Esophagus squamous epithelium (tissue), 5 donors: ENCODE measurements at places on chromosomes 5 and 9.

GRCh38 chr5:19782566-19782965 is 205.4 kb downstream of the CDH18 start:
- H3K4me3 ChIP-seq, result no peak overlapping the region
- no peak for DNase-seq
- no peaks in the 10 kb centered on the region for H3K36me3 ChIP-seq
- H3K27me3 ChIP-seq, result no peaks in the 10 kb centered on the region
- H3K4me1 ChIP-seq, result no peaks in the 10 kb centered on the region
- no peak overlapping the region for H3K27ac ChIP-seq

DNA sequence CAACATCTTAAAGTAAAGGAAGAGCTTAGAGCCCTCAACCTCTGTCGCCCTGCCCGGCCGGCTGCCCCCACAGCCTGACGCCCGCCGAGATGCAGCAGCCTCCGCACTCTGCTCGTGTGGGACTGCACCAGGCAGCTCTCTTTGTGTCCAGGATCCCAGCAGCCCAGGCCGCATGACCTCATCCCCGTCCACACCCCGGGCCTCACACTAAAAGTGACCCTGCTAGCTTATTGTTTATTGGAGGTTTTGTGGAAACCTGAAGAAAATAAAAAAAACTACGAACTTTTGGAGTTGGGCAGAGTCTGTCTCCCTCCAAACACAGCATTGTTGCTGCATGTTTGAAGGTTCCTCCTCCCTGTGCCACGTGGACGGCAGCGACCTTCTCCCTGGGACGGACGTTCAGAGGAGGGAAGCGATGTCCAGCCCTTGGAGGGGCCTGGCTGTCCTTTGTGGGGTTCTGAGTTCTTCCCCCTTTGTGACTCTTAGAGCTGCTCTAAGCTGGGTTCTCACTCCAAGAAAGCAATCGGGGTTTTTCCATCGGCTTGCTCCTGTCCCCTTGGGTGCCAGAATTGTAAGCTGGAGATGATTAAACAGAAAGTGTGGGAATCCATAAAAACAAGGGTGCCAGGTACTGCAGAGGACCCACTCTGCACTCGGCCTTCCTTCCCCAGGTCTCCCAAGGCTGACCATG is 103.5 kb upstream of the COL5A1 start:
- peak overlapping the region; percentile 78 for H3K27ac ChIP-seq
- no peak for DNase-seq
- H3K36me3 ChIP-seq, result no peaks in the 10 kb centered on the region

DNA sequence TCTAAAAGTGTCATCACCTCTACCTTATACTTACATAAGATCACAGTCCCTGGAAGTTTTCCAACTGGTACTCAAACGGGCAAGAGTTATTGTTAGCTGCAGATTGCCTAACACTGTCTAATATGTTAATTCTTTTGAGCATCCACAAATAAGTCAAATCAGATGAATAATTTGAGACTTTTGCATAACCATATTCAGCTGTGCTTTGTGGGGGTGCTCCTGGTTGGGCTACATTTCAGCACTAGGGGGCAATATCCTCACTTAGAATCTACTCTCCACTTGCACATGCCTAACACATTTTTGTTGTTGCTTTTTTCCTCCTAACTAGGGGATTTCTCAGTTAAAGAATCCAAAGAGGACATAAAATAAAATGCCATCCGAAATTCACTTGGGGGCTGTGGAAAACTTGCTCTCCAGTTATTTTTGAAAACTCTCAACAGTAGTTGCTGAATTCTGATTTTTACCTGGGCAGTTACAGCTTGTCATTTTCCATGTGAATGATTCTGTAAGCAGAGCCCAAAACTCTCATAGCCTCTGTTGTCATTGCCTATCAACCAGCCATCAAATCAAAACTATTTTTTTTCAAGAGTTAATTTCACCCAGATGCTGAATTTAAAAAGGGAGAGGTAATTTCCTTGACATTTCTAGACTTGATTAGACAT is 71.5 kb downstream of the TRIM36 start:
- H3K27ac ChIP-seq, result no peak overlapping the region
- no peak for DNase-seq
- H3K27me3 ChIP-seq, result no peaks in the 10 kb centered on the region
- H3K36me3 ChIP-seq, result no peaks in the 10 kb centered on the region
- no peaks in the 10 kb centered on the region for H3K4me1 ChIP-seq

DNA sequence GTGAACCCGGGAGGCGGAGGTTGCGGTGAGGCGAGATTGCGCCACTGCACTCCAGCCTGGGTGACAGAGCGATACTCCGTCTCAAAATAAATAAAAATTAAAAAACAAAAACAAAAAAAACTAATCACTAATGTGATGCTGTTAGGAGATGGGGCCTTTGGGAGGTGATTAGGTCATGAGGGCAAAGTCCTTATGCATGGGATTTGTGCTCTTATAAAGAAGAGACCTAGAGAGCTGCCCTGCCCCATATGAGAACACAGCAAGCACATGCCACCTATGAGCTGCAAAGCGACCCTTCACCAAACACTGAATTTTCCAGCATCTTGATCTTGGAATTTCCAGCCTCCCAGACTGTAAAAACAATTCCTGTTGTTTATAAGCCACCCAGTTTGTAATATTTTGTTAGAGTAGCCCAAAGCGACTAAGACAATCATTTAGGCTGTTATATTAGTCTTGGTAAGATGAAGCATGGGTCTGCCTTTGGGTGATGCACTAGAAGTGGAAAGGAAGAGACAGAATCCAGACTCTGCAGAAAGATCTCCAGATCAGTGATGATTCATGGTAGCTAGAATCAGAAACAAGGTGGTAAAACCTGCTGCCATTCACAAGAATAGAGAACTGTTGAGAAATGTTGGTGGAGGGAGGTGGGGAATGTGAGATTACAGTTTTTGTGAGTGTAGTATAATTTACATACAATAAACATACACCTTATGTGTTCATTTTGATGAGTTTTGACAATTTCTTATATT is 26.2 kb downstream of the GPR21 start:
- H3K4me3 ChIP-seq, result no peak overlapping the region
- H3K27me3 ChIP-seq, result no peaks in the 10 kb centered on the region
- H3K36me3 ChIP-seq, result no peaks in the 10 kb centered on the region
- H3K27ac ChIP-seq, result no peak overlapping the region
- H3K4me1 ChIP-seq, result no peaks in the 10 kb centered on the region

DNA sequence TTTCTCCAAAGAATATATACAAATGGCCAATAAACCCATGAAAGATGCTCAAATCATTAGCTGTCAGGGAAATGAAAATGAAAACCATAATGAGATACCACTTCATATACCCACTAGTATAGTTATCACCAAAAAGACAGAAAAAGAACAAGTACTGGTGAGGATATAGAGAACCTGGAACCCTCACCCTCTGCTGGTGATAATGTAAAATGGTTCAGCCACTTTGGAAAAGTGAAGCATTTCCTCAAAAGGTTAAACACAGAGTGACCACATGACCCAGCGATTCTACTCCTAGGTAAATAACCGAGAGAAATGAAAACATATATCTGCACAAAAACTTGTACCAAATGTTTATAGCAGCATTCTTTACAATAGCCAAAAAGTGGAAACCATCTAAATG is 72.0 kb downstream of the HSD17B3 start:
- no peak overlapping the region for H3K4me3 ChIP-seq
- no peak for DNase-seq
- H3K27ac ChIP-seq, result no peak overlapping the region

DNA sequence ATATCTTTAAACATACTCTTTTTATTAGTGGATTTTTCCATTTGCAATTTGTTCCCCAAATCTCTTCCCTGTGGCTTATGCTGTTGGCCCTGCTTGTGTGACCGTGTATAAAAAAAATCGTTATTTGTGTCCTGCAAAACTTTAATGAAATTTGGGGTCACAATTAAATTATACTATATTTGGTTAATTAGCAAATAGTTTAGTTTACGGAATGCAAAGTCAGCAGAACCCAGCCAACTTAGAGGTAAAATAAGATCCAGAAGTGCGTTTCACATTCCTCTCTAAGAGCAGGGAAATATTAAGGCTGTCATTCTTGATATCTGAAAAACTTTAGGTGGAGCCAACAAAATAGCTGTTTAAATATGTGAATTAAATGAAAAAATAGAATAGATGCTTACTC is 2023.5 kb upstream of the WWC1 start:
- H3K27me3 ChIP-seq, result no peaks in the 10 kb centered on the region
- no peak for DNase-seq
- no peak overlapping the region for H3K4me3 ChIP-seq
- H3K4me1 ChIP-seq, result no peaks in the 10 kb centered on the region

GRCh38 chr9:132752877-132753592 is 82.8 kb downstream of the GTF3C4 start:
- no peak overlapping the region for H3K27ac ChIP-seq
- H3K27me3 ChIP-seq, result no peaks in the 10 kb centered on the region
- H3K4me3 ChIP-seq, result no peak overlapping the region
- no peaks in the 10 kb centered on the region for H3K4me1 ChIP-seq
- H3K36me3 ChIP-seq, result no peaks in the 10 kb centered on the region
- DNase-seq, result no peak

- H3K4me1 ChIP-seq, result peaks cover 13% of the 10 kb centered on the region
- DNase-seq, result no peak
- no peak overlapping the region for H3K27ac ChIP-seq
- peaks cover 10% of the 10 kb centered on the region for H3K36me3 ChIP-seq
- H3K4me3 ChIP-seq, result no peak overlapping the region
These were observed 97.5 kb downstream of the INIP start for GRCh38 chr9:112620388-112620787.

GRCh38 chr5:170312301-170312595 is 14.7 kb upstream of the LCP2 start:
- H3K4me1 ChIP-seq, result peaks cover 5% of the 10 kb centered on the region
- peaks cover 9% of the 10 kb centered on the region for H3K27me3 ChIP-seq
- no peak for DNase-seq
- no peak overlapping the region for H3K4me3 ChIP-seq
- no peaks in the 10 kb centered on the region for H3K36me3 ChIP-seq

GRCh38 chr5:65127161-65127901 is 354.4 kb downstream of the ADAMTS6 start:
- no peak for DNase-seq
- no peak overlapping the region for H3K4me3 ChIP-seq
- H3K4me1 ChIP-seq, result peaks cover 20% of the 10 kb centered on the region
- H3K36me3 ChIP-seq, result no peaks in the 10 kb centered on the region
- no peaks in the 10 kb centered on the region for H3K27me3 ChIP-seq

- H3K4me1 ChIP-seq, result peaks cover 19% of the 10 kb centered on the region
- no peaks in the 10 kb centered on the region for H3K27me3 ChIP-seq
- peak overlapping the region; percentile 69 for H3K27ac ChIP-seq
- no peak overlapping the region for H3K4me3 ChIP-seq
- DNase-seq, result no peak
These were observed 15.6 kb downstream of the FCN2 start for GRCh38 chr9:134895908-134896833.

GRCh38 chr9:8940650-8941049 is 1141.1 kb upstream of the DMAC1 start:
- H3K27me3 ChIP-seq, result no peaks in the 10 kb centered on the region
- no peak overlapping the region for H3K4me3 ChIP-seq
- no peak for DNase-seq
- no peak overlapping the region for H3K27ac ChIP-seq
- no peaks in the 10 kb centered on the region for H3K4me1 ChIP-seq
- H3K36me3 ChIP-seq, result no peaks in the 10 kb centered on the region

GRCh38 chr9:89422151-89422975 is 75.5 kb downstream of the SEMA4D start:
- no peak overlapping the region for H3K27ac ChIP-seq
- no peaks in the 10 kb centered on the region for H3K27me3 ChIP-seq
- DNase-seq, result no peak
- H3K4me1 ChIP-seq, result no peaks in the 10 kb centered on the region
- no peak overlapping the region for H3K4me3 ChIP-seq

DNA sequence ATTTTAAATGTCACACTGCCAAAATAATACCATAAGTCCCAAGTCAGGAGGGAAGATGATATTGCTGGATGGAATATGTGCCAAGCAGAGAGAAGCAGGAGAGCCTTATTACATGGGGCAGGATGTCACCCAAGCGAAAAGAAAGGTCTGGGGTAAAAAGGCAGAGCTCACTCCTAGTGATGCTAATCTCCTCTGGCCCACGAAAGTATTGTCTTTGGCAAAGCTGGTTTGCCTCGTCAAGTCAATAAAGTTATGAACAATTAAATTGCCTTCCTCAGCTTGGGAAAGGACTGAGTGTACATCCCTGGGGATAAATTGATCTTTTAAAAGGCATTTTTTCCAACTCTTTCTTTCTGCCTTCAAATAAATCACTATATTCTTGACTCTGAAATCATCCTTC is 220.6 kb downstream of the DMAC1 start:
- no peaks in the 10 kb centered on the region for H3K4me1 ChIP-seq
- DNase-seq, result no peak
- no peaks in the 10 kb centered on the region for H3K27me3 ChIP-seq

- H3K27ac ChIP-seq, result no peak overlapping the region
- H3K27me3 ChIP-seq, result no peaks in the 10 kb centered on the region
- no peaks in the 10 kb centered on the region for H3K36me3 ChIP-seq
These were observed 15.4 kb downstream of the IER5L start for GRCh38 chr9:129162497-129163197.

DNA sequence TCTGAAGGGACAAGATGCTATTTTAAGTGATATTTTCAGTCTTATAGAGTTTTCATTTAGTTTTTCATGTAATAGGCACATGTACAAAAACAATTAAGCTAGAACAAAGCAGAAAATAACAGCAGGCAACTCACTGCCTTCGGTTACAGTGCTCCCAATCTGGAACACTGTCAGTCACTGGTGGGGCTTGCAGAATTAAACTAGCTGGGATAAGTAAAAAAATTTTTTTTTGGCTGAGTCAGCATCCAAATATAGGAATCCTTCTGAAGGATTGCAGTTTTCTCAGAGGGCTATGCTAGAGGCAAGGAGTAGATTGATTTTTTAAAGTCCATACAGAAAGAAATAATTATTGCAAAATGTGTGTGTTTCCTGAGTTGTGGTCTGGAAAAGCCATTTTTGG is 250.2 kb upstream of the RFX3 start:
- H3K27me3 ChIP-seq, result no peaks in the 10 kb centered on the region
- no peak overlapping the region for H3K4me3 ChIP-seq
- H3K27ac ChIP-seq, result no peak overlapping the region
- H3K4me1 ChIP-seq, result no peaks in the 10 kb centered on the region
- no peaks in the 10 kb centered on the region for H3K36me3 ChIP-seq

DNA sequence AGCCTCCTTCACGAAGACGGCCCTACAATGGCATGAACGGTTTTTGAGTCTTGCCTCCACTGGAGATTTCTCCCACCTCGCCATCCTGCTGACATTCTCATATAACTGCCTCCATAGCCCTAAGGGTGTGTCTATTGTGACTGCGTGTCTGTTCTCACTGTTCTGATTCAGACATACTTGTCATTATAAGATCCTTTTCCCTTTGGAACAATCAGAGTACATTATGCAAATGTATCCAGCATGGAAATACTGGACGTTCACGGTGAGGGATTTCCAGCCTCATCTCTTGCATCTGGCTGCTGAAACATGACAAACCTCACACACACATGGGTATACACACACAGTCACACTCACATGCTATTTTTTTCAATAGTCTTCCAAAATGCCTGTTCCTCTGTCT is 402.1 kb downstream of the DIRAS2 start:
- H3K4me1 ChIP-seq, result no peaks in the 10 kb centered on the region
- no peaks in the 10 kb centered on the region for H3K27me3 ChIP-seq
- H3K4me3 ChIP-seq, result no peak overlapping the region
- no peak for DNase-seq
- no peak overlapping the region for H3K27ac ChIP-seq
